ENCODE measurements at places on chromosomes 2 and 18. TPM values are rescaled to one million over a fixed set of nuclear protein-coding genes. Genes with fewer than 3 reads are reported as not detected.

The MTX2 gene
- 25.8 TPM for total RNA-seq

The LIPG gene
- total RNA-seq: 0.50 TPM

The DUSP2 gene
- total RNA-seq: 539 TPM

The RND3 gene
- not detected for total RNA-seq

The FBXO48 gene
- total RNA-seq: 2.6 TPM

The AQP12B gene
- not detected for total RNA-seq

The G6PC2 gene
- not detected for total RNA-seq

The DCDC2C gene
- not detected for total RNA-seq

The CHST9 gene
- total RNA-seq: not detected

The TRIB2 gene
- total RNA-seq: 5.3 TPM

GRCh38 chr18:61362511-61362910 is 29.3 kb downstream of the CDH20 start:
- no peak for DNase-seq

- no peak for DNase-seq
These were observed 158.1 kb downstream of the DOCK10 start for GRCh38 chr2:224884188-224884587.

- DNase-seq: no peak
These were observed 56.2 kb downstream of the KCNG2 start for GRCh38 chr18:79853993-79854364.

DNA sequence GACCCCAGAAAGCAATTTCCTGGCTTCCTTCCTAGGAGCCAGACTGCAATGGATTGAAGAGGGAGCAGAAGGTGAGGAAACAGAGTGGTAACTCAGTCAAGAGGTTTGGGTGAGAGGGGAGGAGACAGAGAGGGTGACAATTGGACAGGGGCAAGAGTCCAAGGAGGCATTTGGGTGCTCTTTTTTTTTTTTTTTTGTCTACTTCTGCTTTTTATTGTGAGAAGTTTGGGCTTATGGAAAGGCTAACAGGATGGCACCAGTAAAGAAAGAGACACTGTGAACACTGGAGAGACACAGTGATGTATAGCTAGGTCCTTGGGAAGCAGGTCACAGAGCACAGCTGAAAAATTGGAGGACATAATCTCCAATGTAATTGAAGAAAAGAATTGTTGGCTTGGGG is 25.0 kb downstream of the CYBRD1 start:
- DNase-seq: no peak

- DNase-seq: peak; percentile 59
These were observed 70.3 kb upstream of the PELI1 start for GRCh38 chr2:64214281-64215115.

DNA sequence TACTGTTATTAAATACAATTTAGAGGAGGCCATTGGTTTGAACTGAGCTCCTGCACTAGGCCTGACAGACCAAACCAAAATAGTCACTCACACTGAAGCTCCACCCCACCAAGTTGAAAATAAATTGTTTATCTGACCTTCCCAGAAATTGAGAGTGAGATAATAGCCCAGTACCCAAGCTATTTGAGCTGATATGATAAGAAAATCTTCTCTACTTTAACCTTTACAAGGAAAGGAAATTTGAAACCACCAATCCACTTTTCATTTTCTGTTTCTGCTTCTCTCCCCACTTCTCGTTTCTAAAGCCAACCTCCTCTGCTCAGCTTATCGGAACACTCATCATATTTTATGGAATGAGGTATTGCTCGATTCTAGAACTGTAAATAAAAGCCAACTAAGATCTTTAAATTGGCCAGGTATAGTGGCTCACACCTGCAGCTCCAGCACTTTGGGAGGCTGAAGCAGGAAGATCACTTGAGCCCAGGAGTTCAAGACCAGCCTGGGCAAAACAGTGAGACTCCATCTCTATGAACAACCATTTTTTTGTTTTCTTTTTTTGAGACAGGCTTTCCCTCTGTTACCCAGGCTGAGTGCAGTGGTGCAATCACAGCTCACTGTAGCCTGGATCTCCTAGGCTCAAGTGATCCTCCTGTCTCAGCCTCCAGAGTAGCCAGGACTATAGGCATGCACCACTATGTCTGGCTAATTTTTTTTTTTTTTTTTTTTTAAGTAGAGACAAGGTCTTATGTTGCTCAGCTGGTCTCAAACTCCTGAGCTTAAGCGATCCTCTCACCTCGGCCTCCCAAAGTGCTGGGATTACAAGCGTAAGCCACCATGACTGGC is 13.3 kb upstream of the GALM start:
- DNase-seq: peak; percentile 29

DNA sequence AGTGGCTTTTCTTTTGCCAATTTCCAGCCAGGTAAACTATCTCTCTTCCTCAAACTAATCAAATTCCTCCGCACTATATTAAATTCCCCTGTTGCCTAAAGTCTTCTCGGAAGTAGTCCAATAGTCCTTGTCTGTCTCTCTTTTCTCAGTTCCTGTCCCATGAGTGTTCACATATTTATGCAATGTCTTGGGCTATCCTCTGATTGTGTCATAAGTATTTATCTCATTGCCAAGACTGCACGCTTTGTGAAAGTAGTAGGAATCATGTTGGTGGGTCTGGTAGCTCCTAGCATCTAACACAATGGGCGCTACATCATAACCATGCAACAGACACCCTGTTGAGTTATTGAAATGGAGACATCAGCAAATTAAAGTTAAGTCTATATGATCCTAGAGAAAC is 59.9 kb upstream of the POU3F3 start:
- DNase-seq: no peak

DNA sequence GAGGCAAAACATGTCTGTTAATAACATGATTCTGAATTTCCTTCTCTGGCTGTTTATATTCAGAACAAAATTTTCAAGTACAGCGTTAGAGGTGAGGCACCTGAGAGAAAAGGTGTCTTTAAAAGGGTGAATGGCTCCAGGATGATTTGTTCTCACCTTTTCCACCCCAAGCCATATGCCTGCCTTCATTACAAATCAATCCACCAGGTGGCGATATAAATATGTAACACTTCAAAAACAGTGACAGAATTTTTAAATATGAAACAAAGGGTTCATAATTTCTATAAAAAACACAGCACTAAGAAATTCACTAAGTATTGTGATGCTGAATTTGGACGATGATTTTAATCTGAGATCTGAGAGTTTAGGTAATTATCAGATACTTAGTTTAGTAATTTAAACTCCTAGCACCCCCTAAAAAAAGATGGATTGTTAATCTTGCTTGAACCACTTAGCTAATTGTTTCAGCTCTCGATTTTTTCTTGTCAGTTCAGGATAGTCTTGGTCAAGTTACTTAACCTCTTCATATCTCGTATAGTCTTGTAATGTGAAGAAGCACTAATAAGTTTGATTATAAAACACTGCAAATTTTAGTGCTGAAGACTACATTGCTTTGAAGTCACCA is 528.8 kb downstream of the CPS1 start:
- no peak for DNase-seq

DNA sequence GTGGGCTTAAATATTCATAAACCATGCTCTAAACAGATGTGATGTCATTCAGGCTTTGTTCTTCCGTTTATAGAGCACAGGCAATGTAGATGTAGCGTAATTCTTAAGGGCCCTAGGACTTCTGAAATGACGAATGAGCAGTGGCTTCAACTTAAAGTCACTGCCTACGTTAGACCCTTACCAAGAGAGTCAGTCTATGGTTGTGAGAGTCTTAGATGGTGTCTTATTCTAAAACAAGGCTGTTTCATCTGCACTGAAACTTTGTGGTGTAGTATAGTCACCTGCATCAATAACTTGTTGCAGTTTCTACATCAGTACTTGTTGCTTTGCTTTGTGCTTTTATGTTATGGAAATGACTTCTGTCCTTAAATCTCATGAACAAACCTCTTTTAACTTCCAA is 56.0 kb downstream of the PIK3C3 start:
- DNase-seq: no peak

DNA sequence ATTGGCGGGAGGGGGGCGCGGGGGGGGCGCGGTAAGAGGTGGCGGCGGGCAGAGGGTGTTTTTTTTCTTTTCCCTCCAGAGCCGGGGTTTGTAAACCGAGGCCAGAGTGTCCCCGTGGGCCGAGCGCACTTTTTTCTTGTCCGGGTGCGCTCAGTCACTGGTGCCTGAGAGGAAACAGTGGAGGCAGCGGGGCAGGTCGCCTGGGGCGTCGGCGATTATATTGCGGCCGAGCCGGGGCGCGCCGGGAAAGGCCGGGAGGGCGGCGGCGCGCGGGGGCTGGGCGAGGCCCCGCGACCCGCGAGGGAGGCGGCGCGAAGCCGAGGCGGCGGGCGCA is 275 bp downstream of the HOXD8 start:
- no peak for DNase-seq

GRCh38 chr2:206423147-206423546 is 20.2 kb upstream of the ADAM23 start:
- DNase-seq: no peak

DNA sequence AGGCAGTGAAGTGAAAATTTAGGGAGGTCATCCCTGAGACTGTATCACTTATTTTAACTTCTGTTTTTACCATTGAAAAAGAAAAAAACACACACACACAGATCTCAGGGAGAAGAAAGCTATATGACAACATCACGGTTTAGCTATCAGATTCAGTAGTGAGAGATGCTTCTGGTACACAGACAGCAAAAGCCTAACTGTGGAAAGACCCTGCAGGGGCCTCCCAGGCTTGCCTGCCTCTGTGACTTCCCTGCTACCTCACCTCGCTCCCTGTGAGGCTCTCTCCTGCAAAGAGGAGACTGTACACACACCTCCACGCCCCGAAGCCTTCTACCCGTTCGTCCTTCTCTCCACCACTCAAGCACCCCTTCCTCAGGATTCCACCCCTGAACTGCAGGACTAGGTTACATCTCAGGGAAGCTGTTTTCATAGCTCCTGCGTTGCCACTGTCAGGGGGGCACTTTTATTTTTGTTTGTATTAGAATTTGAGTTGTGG is 86.3 kb downstream of the EPB41L3 start:
- DNase-seq: no peak

DNA sequence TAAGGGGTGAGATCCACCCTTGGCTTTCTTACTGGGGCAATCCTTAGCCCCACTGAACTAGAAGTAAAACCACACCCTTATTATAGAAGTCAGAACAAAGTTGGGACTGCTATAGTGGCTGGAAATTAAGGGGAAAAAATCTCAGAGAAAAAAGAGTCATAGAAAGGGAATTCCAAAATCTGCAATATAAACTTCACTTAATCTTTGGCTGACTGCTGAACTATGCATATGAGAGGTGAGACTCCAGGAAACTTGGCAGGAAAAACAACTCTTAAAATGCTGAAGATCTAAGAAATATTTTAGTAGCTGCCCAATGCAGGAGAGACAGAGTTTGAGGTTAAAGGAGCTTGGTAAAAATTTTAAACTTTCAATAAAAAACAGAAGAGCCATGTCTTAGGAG is 201.8 kb upstream of the FN1 start:
- DNase-seq: no peak

DNA sequence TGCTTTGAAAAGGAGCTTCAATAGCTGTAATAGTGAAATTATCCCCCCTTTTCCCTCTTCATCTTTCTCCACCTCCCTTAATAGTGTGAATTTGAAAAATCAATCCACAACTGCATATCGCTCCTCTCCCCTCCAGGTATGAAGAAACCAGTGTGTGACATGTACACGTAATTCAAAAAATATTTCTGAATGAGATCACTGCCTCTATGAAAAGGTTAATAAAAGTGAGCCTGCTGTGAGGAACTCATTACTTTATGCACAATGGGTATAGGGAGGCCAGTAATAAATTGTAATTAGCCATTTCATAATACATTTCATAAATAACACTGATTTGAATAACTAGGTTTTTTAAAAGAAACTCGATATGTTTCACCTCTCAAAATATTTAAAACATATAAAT is 209.0 kb upstream of the KYNU start:
- DNase-seq: no peak

DNA sequence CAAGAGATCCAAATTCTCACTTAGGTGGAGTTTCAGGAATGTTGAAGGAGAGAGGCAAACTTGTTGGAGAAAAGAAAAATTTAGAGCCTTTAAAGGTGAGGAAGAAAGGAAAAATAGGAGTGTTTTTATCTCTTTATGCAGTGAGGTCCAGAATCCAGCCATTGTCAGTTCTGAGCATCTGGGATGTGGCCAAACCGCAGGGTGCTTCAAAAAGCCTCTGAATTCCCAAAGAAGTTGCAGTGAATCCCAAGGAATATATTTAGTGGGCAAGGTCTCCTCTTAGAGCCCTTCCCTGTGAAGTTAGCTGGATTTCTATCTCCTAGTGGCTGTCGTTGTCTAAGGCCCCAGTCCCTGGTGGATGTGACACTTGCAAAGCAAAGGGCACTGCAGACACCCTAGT is 51.2 kb downstream of the MTCL1 start:
- DNase-seq: no peak

- DNase-seq: no peak
These were observed 292.5 kb downstream of the NDUFA10 start for GRCh38 chr2:239732666-239733010.

- DNase-seq: peak; percentile 68
These were observed 669 bp upstream of the PIKFYVE start for GRCh38 chr2:208265371-208265800.

DNA sequence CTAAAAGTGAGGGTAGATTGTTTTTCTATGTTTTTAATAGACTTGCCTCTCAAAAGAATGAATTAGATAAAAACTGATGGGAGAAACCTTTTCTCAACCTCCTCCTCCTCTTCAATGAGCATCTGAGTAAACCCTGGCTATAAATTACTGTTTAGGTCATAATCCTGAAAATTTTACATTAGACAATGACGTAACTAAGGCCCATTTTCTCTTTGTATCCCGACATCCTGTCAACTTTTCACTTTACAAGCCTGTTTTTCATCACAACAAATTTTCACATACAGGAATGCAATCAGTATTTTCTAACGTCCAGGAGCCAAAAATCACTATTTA is 1.3 kb downstream of the SPIRE1 start:
- DNase-seq: no peak
